ENCODE measurements at places on chromosomes 3 and 15. TPM values are rescaled to one million over a fixed set of nuclear protein-coding genes. Genes with fewer than 3 reads are reported as not detected.

Gene HRH1
- 10.2 TPM for total RNA-seq

Gene ARGFX
- not detected for total RNA-seq

Gene KIF23
- total RNA-seq: 73.7 TPM

Gene EOMES
- 1.4 TPM for total RNA-seq

Gene P2RY13
- total RNA-seq: not detected

Gene UROC1
- not detected for total RNA-seq

Gene MYO9A
- total RNA-seq: 9.5 TPM

Gene WNT5A
- total RNA-seq: 0.87 TPM

Gene EHHADH
- total RNA-seq: 2.8 TPM
